ENCODE measurements at places on chromosomes 7 and 10.

DNA sequence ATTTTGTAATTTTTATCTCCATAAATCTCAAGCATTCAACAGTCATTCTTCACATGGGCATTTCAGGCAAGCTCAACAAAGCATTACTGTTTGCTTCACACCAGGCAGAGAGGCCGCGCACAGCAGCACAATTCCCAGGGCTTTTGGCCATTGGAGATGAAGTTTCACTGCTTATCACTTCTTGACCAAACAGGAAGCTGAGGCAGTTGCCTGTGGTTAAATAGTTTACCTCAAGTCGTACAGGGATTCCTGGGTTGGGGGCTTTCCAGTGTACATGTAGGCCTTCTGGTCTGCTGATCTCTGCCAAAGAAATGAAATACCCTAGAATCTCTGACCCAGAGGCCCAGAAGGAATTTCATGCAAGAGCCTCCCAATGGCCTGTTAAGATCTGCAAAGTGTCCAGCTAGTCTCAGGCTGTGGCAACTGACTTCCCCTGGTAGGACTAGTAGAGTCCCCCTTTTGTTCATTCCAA, 11.2 kb upstream of the PRDX3 start:
- DNase-seq: no peak

DNA sequence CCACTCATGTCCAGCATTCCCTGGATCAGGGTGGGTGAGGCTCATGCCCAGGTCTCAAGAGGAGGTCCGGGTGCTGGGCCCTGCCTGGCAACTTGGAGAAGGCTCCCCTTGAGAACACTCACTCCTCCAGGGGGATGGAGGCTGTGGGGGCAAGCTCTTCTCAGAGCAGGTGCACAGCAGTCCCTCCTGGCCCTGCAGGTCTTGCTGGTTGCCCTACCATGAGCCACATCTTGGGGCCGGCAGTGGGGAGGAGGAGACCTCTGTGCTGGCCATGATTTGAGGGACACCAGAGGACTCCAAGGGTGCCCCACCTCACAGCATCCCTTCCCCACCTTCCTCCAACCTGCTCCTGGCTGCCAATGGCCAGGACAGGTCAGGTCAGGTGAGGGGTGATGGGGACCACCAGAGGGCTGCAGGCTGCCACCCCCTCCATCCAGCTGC, 87.4 kb upstream of the RET start:
- no peak for DNase-seq

- DNase-seq: no peak
These were observed 119.6 kb upstream of the CTTNBP2 start for GRCh38 chr7:117992635-117993376.

GRCh38 chr7:20301311-20301939, 29.3 kb upstream of the ITGB8 start:
- no peak for DNase-seq

DNA sequence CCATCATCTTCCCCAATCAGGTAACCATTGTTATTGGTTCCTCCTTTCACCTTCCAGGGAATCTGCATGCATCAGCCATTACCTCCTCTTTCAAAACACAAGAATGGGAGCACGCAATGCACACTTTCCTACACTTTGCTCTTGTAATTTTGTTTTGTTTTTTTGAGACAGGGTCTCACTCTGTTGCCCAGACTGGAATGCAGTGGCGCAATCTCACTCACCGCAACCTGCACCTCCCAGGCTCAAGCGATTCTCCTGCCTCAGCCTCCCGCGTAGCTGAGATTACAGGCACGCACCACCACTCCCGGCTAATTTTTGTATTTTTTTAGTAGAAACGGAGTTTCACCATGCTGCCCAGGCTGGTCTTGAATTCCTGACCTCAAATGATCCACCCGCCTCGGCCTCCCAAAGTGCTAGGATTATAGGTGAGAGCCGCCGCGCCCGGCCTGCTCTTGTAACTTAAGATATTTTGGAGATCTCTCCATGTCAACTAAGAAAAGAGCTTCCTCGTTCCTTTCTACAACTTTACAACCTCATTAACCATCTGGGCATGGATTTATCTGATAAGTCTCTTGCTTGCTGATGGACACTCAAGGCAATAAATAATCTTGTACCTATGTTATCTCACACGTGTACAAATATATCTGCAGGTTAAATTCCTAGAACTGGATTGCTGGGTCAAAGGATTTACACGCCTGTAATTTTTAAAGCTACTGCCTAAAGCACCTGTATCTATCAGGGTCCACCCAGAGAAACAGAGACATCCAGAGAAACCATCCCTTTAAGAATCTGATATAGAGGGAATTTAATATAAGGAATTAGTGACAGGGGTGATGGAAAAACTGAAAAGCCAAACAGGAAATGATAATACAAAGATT, 4.2 kb downstream of the CYTH3 start:
- no peak for DNase-seq

DNA sequence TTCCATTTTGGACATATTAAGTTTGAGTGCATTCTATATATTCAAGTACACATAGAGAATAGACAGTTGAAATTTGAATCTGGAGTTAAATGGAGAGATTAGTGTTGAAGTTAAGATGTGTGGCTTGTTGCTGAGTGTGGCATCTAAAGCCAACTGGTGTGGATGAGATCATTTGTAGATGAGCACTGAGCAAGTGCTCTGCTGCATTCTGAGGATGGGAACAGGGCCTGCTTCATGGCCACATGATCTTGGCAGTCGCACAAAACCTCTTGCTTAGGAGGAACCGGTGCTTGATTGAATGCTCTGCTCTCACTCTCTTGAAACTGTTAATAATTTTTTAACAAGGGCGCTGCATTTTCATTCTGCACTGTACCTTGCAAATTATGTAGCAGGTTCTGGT, 62.0 kb downstream of the EPDR1 start:
- DNase-seq: no peak

GRCh38 chr10:71201849-71202248, 10.5 kb upstream of the UNC5B start:
- DNase-seq: no peak

DNA sequence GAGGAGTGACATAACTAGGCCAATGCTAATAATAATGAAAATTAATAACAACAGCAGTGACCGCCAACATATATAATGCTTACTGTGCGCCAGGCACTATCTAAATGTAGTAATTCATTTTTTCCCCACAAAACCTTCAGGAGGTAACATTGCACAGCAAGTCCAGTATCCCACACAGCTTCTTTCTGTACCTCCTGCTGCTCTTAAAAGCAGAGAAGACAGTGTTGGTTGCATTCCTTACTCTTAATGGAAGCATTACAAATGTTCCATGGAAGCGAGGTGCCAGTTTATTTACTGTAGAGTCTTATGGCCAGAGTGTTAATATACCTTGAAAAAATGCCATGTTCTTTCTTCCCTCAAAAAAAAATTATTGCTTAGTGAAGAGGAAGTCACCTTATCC, 168.2 kb downstream of the LRRC4 start:
- DNase-seq: no peak

All from NCI-H510A treated with DMSO at 0.1 percent for 48 hours (cell line).